DMS 273 treated with DMSO at 0.1 percent for 48 hours (cell line): ENCODE measurements at places on chromosomes 4 and X.

DNA sequence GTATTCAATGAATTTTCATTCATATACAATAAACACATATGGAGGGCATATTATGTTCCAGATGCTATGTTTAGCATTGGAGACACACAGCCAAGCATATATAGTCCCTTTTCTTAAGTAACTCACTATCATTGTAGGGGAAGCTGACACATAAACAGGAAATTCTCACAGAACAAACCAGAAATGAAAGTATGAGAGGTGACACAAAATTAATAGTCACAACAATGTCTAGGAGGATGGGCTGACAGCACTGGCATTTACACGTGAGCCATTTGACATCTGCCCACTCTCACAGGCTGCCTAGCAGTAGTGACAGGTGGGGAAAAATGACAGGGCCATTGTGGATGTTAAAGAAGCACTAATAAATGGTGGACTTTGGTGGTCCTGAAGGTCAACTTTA is 2.6 kb upstream of the CNOT6L start:
- DNase-seq: no peak

- DNase-seq: peak; percentile 35
These were observed 94.5 kb upstream of the MXRA5 start for GRCh38 chrX:3440981-3441380.

- no peak for DNase-seq
These were observed 18.7 kb downstream of the DCHS2 start for GRCh38 chr4:154472858-154473257.

DNA sequence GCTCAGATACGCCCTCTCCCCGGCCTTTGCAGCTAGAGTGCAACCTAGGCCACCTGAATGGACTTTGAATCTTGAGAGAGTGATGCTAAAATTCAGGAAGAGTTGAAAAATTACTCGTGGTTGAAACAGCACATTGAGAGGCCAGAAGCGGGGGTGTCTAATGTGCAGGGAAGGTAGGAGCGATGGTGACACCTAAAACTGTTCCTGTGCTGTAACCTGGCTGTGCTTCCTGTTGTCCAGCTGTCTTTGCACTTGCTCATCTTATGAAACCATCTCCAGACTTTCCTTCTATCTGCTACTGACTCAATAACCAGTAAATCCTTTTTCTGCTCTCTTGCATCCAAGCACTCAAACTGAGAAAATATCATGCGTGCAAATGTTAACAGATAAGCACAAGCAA is 106.4 kb upstream of the RPS6KA3 start:
- no peak for DNase-seq
